ENCODE measurements at places on chromosomes 11 and 22.

DNA sequence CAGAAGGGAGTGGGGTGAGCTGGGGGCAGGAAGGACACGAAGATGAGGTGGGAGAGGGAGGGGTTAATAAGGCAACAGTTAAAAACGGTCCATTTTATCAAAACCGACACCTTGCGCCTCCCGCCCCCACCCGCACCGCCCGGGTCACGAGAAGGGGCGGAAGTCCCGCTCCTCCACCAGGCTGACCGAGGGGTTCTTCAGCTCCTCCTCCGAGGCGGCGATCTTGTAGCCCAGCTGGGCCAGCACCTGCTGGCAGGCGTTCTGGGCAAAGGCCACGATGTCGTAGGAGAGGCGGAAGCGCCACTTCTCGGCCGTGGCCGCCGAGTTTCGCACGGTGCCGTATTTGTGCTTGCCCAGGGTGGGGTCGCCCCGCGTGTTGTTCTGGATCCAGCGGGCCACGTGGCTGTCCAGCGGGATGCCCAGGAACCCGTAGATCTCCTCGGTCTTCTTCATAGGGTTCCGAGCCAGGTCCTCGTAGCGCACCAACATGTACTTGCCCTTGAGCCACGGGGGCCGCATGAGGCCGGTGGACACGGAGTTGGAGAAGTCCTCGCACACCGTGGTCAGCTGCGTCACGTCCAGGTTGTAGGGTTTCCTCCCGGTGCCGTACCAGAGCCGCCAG lies 15.8 kb downstream of the CHST1 start:
- no peak for DNase-seq

DNA sequence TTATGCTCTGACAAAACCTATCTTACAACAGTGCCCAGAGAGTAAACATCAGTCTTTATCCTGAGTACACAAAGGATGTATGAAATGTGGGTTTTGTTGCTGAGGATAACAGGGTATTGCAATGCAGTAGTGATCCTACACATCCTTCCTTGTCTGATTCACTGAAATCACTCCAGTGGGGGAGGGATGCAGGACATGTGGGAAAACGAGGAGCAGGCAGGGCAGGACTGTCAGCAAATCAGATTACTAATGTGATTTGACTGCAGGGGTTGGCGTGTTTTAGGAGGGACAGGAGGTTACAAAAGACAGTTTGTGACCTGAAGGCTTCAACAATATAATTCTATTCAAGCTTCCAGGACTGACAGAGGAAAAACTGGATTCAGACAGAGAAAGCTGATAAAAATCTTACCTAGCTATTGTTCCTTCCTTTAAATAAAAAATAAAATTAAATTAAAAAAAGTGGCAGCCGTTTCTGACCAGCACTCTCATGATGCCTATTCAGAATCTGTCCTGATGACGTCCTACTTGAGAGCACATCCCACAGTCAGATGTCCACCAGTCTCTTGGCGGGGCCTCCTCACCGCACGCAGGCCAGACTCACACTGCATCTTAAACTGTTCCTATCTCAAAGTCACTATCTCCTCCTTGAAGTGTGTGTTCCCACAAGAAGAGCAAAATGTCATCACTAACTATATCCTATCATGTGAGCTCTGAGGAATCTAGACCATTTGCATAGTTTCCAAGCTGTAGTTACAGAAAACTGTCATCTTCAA lies 50.6 kb upstream of the MN1 start:
- DNase-seq: peak; percentile 68

DNA sequence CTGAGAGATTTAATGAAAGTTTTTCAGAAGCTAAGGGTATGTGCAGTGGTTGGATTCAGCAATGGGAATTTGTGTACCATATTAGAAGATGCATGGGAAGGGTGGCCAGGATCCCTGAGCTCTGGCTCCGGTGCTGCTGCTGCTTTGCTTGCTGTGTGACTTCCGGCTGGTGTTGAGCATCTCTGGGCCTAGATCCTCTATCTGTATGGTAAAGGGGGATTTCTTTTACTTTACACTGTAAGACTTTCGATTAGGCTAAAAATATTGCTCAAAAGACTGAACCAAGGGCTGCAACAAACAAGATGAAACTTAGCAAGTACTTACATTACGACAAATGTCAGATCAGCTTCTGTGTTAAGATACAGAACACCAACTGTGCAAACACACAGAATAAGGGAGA lies 39.1 kb downstream of the XRRA1 start:
- no peak for DNase-seq

DNA sequence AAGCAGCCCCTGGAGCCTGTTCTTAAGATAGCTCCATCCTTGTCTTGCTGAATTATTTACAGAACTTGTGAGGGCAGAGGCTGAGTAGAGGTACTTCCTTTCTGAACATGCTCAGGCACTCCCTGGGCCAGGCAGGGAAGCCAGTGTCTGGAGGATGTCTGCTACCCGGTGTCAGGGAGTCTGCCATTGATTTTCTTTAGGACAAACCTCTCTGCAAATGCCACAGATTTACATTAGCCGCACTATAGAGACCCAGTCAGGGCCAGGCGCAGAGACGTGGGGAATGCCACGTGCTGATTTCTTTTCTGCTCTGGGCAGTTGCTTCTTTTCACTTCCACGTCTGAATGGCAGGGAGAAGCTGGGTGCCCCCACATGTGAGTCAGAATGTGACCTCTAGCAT lies 585.5 kb downstream of the NTM start:
- DNase-seq: peak; percentile 39

GRCh38 chr11:88131764-88132470 lies 43.3 kb downstream of the RAB38 start:
- no peak for DNase-seq

DNA sequence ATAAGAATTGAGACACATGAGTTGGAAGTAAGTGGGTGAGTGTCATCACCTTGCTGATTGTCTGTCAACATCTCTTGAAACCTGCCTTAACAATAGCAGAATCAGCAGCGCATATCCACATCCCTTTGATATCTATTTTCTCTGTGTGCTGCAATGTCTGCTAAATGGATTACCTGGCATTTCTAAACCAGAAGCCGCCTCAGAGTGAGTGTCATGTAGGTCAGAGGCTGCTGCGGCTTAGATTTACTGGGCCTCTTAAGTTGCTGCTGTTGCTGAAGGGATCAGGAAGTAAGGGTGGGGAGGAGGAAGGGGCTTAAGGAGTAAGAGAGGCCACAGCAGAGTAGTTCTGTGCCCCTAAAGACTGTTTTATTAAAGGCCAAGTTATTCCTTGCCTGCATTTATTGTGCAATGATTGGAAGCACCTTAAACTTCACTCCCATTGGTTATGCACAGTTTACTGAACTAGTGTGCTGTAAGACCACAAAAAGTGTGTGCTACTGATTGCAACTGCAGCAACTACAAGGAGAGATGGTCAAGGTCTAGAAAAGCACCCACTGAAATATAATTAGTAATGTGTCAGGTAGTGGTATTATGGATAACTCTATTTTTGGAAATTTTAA lies 29.8 kb upstream of the TMEM41B start:
- DNase-seq: peak; percentile 63

GRCh38 chr22:35622191-35622913 lies 5.2 kb upstream of the MB start:
- DNase-seq: no peak

DNA sequence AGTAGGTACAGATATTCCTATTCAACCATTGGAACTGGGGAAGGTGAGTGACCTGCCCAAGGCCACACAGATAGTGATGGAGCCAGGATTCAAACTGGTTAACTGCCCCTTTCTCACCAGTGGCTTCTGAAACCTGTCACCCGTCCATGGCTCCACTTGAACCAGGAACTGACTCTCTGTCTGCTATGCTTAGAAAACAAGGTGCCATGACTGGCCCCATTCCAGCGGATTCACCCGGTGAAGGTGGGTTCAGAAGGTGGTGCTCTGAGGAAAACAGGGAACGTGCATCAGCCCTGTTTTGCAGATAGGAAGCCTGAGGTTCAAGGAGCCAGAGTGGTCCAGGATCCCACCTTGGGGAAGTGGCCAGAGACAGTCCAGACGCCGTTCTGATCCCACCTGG lies 2.6 kb upstream of the PATZ1 start:
- no peak for DNase-seq

DNA sequence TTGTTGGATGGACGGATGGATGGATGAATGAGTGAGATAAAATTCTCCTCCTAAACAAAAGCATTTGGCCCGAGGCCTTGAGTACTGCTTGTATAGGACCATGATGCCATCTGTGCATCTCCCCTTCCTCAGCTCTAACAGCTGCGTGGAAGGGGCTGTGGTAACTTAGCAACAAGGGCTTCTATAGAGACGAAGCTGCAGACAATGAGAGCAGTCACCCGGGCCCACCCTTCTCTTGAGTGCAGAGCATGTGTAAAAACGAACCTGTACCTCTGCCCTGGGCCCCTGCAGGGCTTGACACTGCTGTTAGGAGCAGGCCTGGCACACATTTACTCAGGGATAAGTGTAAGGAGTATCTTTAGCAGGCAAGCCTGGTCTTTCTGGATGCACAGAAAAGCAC lies 391.5 kb downstream of the CADM1 start:
- no peak for DNase-seq

GRCh38 chr22:36405221-36405661 lies 17.5 kb upstream of the MYH9 start:
- DNase-seq: no peak

DNA sequence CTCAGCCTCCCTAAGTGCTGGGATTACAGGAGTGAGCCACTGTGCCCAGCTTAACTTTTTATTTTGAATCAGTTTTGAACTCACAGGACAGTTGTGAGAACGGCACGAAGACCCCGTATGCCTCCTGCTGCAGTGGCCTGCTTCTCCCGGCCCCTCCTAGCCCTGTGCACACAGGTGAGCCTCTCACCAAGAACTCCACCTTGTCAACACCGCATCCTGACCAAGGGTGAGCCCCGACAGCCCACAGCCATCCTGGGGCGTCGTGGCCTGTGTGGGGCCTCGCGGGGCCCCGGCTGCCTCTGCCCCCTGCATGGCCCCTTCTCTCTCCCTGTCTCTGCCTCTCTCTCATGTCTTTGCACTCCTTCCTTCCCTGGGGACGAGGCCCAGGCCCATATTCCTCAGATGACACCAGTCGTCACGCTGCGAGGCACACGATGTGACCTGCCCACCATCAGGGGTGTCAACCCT lies 38.8 kb downstream of the GNB1L start:
- no peak for DNase-seq

- peak; percentile 35 for DNase-seq
Observed at GRCh38 chr11:47611348-47611794, 17.2 kb upstream of the C1QTNF4 start.

DNA sequence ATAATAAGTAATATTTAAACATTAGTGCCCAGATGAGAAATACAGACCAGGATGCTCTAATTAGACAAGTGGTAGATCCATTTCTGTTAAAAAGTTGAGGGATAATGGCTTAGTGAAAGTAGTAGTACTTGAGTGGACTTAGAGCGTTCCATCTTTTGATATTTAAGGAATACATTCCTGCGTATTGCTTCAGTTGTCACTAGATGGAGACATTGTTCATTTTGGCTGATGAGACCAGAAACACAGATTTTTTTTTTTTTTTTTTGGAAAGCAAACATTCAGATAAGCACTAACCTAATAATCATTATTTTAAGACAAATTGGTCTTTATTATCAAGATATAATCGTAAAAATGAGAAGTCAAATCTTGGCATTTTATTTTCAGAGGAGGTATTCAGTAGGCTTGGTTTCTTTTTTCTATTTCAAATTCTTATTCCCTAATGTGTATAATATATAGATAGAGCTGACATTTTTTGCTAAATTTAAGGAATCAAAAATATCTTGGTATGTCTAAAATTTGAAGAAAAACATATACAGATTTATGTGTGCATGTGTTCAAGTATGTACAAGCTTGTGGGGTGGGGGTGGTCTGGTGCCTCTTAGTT lies 92.9 kb downstream of the DYNC2H1 start:
- peak; percentile 19 for DNase-seq

GRCh38 chr11:118789501-118790356 lies 1.2 kb downstream of the DDX6 start:
- peak; percentile 55 for DNase-seq

DNA sequence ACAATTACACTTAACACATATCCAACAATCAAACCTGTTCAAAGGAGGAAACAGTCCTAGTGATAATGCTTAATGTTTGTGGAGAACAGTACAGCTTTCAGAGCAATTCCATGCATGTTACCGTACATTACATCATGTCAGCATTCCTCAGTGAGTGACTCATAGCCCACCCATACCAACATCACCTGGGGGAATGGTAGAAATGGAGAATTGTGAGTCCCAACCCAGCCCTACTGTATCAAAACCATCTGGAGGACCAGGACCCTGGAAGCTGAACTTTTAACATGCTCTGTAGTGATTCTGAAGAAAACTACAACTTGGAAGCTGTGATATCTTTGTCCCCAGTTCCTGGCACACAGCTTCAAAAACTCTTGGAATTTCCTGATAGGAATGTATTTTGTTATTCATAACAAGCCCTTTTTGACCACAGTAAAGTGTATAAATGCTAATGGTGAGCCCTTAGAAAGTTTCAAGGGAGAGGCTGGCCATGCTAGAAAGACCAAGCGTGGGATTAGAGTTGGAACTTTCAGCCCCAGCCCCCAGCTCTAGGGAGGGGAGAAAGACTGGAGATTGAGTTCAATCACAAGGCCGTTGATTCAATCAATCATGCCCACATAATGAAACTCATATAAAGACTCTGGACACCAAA lies 301.1 kb downstream of the BUD13 start:
- DNase-seq: peak; percentile 40

DNA sequence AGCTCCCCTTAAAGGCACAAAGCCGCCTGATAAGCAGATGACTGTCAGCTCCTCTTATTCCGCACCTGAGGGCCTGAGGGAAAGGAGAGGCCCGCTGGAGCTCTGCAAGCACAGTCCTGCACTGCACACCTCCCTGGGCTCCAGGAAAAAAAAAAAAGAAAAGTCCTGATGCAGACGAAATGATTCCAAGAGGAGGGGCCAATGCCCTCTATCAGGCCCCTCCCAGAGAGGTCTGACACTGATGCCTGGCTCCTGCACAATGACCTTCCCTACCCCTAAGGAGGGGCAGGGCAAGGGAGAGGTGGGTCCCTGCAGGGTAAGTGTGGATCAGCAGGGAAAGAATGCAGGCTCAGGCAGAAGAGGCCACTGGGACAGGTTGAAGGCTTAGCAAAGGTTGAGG lies 572.7 kb downstream of the SOX6 start:
- DNase-seq: no peak

Measured in umbilical cord (tissue), 2 donors.